Heart right ventricle (tissue), 16 donors: ENCODE measurements at places on chromosomes 12 and 14. TPM values are rescaled to one million over a fixed set of nuclear protein-coding genes. Genes with fewer than 3 reads are reported as not detected.

The AGAP2 gene
- 5.3 TPM for total RNA-seq

DNA sequence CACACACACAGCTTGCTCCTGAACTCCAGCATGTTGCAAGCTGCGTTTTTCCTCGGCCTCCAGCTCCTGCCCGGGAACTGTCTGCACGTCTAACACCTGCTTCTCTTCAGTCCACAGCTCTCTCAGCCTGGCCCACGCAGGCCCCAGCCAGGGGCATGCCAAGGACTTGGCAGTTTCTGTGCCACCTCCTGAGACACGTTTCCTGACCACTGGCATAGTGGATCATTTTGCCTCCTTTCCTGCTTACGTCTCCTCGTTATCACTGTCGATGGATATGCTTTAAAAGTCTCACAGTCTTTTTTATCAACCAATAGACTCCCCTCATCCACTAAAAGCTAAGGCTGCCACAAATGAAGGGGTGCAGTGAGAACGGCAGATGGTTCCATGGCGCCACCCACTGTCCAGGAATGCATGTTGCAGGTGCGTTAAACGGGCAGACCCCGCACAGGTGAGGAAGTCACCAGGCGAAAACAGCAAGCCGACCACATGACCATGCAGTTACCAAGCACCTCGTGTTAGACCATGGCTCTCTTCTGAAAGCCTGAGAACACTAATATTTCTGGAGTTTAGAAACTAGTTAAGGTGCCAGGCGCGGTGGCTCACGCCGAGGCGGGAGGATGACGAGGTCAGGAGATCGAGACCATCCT is 14.7 kb upstream of the TEAD4 start:
- DNase-seq: peak; percentile 38

GRCh38 chr14:73245480-73246325 is 8.4 kb downstream of the PAPLN start:
- DNase-seq: peak; percentile 74

GRCh38 chr14:96920820-96921219 is 123.6 kb downstream of the VRK1 start:
- DNase-seq: no peak
